ENCODE measurements at places on chromosomes 1 and 21.
A peak's percentile ranks its signal among the peaks of the same experiment; 100 is the strongest.

DNA sequence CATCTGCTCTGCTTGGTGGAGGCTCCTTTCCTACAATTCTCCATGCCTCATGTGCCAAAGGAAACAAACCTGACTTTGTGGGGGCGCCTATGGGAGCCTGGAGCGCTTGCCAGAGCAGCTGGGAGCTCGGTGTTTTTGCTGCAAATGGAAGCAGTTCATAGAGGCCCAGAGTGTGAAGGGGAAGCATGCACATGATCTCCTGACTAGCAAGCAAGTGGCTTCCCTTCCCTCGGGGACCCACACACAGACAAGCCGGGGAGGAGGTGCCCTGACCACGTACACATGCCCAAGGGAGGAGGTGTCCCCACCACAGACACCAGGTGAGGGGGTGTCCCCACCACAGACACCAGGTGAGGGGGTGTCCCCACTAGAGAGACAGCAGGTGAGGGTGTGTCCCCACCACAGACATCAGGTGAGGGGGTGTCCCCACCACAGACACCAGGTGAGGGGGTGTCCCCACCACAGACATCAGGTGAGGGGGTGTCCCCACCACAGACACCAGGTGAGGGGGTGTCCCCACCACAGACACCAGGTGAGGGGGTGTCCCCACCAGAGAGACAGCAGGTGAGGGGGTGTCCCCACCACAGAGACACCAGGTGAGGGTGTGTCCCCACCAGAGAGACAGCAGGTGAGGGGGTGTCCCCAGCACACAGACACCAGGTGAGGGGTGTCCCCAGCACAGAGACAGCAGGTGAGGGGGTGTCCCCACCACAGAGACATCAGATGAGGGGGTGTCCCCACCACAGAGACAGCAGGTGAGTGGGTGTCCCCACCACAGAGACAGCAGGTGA, 106.8 kb downstream of the CRYAA start:
- no peak for DNase-seq

- no peak for DNase-seq
These were observed 439.2 kb downstream of the PTBP2 start for GRCh38 chr1:97160818-97161217.

GRCh38 chr1:47536646-47537118, 98.8 kb downstream of the FOXD2 start:
- no peak for DNase-seq

DNA sequence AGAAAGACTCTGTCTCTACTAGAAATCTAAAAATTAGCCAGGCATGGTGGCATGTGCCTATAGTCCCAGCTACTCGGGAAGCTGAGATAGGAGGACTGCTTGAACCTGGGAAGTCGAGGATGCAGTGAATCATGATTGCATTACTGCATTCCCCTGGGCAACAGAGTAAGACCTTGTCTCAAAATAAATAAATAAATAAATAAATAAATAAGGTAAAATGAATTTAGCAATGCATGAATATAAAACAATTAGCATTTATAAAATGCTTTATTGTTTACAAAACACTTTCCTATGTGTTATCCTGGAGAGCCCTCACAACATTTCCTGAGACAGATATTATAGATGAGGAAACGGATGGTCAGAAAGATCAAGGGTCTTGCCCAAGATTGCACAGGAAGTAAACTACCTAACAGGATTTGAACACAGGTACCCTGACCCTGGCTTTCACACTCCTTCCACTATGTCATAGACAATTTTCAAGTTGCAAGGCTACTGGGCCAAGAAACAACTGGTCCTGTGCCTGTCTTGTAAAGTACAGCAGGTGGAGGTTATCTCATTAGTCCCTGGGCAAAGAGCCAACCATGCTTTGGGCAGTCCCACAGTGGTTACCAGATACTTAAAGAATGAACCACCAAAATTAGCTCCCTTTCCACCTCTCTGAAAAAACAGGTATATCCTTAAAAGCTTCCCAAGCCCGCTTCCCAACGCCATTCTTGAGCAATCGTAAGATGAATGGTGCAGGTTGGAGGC, 15.4 kb upstream of the VSIG8 start:
- no peak for DNase-seq

DNA sequence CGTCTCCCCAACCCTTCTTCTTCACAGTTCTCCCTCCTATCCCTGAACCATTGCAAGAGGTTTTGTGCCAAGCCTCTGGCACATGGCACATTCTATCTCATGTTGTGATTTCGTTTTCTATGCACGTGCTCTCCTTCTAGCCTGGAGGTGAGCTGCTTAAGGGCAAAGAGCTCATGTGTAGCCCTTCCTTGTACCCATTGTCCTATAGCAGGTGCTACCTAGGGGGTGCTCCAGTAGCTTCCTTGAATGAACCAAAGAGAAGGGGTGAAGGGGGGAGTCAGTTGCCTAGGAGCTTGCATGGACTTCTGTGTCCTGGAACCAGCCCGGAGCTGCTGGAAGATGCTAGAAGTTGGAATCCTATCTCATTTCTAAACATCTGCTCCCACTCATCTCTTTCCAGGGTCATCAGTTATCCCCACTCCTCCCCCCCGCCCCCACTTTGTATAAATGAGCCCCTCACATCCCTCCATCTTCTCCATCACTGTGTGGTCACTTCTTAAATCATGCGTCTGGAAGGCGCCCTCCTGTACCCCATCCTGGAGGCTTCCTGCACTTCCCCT, 535 bp upstream of the DISC1 start:
- no peak for DNase-seq

- no peak for DNase-seq
These were observed 2.7 kb upstream of the RBM15 start for GRCh38 chr1:110336300-110337039.

DNA sequence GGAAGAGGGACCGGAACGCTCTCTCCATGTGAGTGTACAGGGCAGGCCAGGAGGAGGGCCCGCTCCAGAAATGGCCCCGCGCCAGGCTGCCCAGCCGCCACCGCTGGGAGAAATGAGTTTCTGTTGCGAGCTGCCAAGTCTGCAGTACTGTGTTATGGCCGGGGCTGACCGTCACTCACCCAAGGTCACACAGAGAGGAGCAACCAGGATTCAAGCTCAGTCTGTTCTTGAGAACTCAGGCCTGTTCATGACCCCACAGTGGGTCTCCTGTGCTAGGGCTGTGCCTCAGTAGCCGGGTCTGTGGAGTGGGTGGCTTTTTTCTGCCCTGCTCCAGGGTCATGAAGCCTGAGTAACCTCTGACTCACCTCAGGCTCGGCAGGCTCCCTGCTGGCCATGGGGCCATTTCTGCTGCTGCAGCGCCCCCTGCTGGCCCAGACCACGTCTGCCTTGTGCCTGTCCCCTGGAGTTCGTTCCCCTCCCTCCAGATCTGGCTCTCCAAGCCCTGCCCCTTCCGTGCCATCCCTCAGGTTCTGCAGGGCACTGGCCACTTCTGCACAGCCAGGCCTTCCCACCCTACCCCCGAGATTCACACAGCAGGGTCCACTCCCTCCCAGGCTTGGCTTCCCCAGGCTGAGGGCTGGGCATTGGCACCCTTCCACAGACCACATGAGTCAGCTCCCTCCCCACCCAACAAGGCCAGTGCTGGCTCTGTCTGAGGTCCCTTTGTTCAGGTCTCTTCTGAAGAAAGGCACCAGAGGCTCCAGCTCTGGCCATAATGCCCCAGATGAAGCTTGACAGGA, 51.8 kb downstream of the EDN2 start:
- peak; percentile 78 for DNase-seq

Measured in MV-4-11 (cell line).